ENCODE measurements at places on chromosomes 1 and 21.

GRCh38 chr1:34916104-34916503, 13.3 kb downstream of the DLGAP3 start:
- no peak for DNase-seq

GRCh38 chr1:39501666-39502065, 10.2 kb downstream of the BMP8A start:
- DNase-seq, result peak; percentile 86

- DNase-seq, result no peak
Observed at GRCh38 chr1:42847111-42847595, 740 bp downstream of the ZNF691 start.

- no peak for DNase-seq
Observed at GRCh38 chr1:102578804-102579203, 529.5 kb downstream of the COL11A1 start.

- no peak for DNase-seq
Observed at GRCh38 chr1:41508290-41508689, 23.8 kb upstream of the EDN2 start.

DNA sequence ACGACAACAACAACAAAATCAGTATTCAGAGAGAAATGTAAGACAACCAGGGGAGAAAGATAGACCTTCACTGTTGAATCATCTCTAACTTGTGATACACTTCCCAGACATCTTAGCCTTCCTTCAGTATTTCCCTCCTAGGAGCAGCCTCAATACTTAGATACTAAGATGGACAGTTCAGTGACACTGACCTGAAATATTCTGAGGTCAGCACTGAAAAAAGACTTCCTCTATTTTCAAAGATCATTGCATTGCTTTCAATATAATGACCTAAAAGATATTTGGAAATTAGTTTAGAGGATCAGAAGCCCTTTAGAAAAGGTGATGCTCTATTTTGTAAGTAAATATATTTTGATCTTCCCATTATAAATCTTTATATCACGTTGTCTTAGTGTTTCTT, 101.0 kb downstream of the MRPL39 start:
- no peak for DNase-seq

DNA sequence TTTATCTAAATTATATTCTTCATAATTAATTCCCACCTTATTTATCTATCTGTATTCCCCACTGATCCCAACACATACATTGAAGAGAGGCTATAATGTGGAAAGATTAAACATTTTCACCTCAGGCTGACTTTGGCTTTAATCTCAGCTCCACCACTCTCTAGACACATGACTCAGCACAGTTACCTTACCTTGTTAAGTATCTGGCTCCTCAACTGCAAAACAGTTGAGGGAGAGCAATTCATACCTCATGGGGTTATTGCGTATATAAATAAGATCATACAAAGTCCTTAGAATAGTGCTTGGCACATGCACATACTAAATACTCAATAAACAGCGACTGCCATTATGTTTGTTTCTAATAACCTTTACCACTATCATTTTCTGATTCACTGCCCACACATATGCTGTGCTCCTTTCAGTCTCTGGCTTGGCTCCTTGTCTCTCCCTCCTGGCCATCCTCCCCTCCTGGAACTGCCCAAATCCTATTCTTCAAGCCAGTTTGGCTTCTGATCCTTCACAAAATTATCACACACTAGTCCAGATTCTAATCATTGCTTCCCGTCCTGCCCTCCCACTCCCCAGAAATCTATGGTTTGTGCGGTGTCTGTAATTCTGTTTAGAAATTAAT, 50.1 kb downstream of the BCL9 start:
- no peak for DNase-seq

DNA sequence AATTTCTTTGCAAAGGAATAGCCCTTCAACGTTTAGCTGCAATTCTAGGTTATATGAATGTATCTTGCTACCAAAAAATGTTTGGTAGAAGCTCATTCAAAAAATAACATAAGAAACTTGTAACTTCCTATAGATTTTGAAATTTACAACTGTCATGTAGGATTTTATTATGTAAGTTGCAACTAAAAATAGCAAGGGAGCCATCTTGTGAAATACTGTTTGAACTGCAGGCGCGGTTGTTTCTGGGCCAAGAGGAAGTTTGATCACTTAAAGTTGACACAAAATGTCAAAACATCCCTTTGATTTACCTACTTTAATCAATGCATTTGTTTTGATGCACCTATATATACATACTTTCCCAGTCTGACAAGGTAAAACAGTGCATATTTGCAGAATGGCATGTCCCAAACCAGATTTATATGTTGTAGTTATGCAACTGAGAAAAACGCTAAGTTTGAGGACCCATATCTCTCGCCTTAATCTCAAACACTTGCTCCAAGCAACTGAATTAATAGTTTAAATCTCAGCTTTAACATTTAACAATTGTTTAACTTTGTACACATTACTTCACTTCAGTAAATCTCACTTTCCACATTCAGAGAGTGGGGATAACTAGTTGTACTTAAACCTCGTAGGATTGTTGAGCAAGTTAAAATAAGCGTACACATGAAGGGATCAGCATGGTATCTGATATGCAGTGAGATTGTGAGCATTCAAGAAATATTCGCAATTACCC, 63.9 kb downstream of the KCNK2 start:
- no peak for DNase-seq

- DNase-seq, result no peak
Observed at GRCh38 chr1:94092210-94092613, 28.7 kb downstream of the ABCA4 start.

DNA sequence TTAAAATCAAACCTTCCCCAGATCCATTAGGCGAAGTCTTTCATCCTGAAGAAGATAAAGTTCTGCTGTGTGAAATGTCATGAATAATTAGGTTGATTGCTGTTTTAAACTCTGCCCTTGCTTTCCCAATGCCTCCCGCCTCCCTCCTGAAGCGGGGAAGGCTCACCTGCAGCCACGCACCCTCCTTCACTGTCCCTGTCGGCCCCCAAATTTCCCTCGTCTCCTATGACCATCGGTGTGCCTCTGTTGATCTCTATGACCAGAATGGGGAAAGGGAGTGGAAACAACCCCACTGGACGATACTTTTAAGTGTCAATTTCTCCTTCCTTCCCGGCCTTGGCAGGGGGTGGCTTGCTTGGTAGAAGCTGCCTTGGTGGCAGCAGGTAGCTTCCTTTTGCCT, 35.1 kb downstream of the LHX4 start:
- no peak for DNase-seq

DNA sequence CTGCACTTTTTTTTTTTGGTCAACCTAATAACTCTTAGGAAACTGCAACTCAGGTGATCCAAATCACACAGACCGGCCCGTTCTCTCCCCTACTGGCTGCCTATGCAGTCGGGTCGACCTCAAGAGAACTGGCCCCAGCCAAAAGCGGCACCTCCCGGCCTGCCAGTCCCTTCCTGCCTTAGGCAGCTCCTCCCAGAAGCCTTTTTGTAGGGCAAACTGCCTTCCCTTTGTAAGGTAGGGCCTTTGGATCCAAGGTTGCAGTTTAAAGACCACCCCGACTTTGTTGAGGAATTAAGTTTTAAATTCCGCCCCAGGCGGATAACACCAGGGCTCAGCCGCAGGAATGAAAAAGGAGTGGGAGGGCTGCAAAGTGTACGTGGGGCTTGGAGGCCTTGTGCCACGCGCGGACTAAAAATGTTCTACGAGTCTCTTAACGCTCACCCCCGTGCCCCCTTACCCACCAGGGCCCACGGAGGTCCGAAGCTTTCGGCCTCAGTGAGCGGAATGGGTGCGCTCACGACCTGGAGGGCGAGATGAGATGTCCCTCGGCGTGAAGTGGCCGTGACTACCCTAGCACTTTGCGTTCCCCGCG, 642 bp upstream of the ST3GAL3 start:
- DNase-seq, result no peak

GRCh38 chr1:80211691-80212380, 1205.3 kb upstream of the ADGRL4 start:
- DNase-seq, result no peak

GRCh38 chr21:44475266-44475845, 20.0 kb downstream of the LRRC3 start:
- no peak for DNase-seq

DNA sequence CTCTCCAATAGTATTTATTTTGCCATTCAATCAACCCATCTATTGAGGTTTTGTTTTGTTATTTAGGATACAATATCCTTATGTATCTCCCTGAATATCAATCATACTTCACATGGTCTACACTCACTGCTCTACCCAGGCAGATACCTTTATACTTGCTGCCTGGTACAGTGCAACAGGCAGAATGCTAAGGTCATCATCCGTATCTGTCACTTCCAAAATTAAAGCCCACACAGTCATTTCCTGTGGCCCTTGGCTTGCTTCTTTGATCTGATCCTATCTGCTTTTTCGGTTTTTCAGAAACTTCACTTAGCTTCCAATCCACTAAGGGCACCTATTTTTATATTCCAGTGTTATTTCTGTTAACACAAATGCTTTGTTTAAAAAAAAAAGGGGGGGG, 22.3 kb upstream of the ZZZ3 start:
- no peak for DNase-seq

GRCh38 chr21:26331205-26331980, 160.8 kb upstream of the APP start:
- DNase-seq, result no peak

DNA sequence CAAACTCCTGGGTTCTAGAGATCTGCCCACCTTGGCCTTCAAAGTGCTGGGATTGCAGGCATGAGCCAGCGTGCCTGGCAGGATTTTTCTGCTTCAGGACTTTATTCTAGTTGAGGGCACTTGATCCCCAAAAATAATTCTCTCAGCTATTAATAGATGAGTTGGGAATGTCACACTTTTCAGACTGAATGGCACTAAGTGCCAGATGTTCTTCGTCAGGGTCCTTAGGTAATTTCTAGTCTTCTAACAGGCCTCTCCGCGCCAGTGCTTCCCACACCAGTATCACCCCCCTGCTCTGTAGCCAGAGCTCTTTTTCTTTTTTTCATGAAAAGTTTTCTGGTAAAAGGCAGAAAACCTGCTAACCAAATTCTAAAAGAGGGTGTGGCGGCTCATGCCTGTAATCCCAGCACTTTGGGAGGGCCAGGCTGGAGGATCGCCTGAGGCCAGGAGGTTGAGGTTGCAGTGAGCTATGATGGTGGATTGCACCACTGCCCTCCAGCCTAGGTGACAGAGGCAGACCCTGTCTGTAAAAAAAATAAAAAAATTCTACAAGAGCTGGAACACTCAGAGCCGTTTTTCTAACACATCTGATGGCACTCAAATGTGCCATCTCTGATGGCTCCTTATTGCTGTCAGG, 6.1 kb upstream of the SARS1 start:
- DNase-seq, result no peak

DNA sequence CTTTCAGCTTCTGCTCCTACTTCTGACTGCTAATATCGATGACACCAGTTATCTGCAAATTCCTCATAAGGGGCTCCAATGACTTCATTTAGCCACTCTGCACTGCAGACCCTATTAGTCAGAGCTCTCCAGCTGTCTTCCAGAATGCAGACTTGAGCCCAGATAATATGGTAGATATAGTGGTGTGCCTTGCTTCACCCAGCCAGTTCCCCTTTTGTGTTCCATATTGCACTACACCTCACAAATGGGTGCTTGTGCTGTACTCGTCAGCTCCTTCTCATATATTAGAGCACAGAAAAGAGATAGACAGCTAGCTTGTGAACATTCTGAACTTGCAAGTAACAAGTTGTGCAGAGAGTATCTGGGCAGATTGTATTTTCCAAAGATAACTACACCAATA, 23.7 kb upstream of the COG2 start:
- no peak for DNase-seq

GRCh38 chr1:215887627-215888026, 320.5 kb downstream of the KCTD3 start:
- no peak for DNase-seq

DNA sequence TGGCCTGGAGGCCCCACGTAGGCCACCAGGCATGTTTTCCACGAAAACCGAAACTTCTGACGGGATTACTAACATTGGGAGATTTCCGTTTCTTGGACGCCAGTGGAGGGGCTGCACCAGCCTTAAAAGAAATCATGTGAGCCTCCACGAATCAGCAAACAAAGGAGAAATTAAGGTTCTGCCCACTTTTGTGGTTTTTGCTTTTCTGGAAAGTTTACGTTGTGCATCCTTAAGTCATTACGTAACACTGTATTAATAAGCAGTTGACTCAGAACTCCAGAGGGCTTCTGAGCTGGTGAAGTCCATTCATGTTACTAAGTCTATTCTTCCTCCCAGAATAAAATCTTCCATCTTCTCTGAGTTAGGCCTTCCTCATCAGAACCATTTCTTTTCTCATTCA, 168.5 kb downstream of the PSMG1 start:
- DNase-seq, result peak; percentile 87

- DNase-seq, result no peak
Observed at GRCh38 chr1:85372683-85373377, 92.1 kb downstream of the DDAH1 start.

DNA sequence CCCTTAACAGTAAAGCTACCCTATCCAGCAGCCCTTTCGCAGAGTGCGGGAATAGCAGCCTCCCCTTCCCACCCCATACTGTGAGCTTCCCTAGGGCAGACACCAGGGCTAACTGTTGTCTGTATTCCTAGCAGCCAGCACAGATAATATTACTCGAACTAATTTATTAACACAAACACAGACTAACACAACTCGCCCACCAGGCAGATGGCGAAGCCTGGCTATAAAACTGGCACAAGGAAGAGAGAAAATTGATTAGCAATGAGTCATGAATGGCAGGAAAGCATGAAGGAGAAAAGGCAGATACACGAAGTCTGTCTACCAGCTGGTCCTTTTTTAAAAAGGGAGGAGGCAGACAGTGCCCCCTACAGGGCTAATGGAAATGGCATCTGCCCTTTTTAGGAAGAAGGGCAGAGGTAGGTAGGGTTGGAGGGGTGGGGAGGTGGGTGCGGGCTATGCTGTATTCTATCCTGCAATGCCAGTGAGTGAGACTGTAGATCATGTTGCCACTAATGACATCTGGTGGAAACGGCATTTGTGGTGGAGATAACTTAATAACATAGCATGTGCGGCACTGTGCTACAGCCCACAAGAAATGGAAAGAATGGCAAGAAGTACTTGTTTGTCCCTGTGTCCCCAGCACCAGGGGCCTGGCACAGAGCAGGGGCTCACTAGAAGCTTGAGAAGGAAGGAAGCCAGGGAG, 30.6 kb upstream of the CTPS1 start:
- peak; percentile 59 for DNase-seq

DNA sequence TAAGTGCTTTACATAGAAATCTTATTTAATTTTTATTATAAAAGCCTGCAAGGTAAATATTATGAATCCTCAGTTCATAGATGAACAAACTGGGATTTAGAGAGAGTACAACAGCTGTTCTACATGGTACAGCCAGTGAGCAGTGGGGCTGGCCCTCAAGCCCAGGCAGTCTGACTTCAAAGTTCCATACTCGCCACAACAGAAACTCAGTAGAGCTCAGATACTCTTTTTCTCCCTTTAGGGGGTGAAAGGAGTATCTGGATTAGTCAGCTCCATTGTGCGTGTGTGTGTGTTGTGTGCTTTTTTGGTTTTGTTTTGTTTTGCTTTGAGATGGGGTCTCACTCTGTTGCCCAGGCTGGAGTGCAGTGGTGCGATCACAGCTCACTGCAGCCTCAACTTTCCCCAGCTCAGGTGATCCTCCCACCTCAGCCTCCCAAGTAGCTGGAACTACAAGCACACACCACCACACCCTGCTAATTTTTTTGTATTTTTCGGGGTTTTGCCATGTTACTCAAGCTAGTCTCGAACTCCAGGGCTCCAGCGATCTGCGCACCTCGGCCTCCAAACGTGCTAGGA, 378.5 kb downstream of the SMYD3 start:
- no peak for DNase-seq

Data from stromal cell of bone marrow (primary cell).